CD4-positive, CD25-positive, alpha-beta regulatory T cell (primary cell): ENCODE measurements at places on chromosomes 2 and 18.

GRCh38 chr2:64905338-64906024, 83.7 kb upstream of the SLC1A4 start:
- no peak for DNase-seq

DNA sequence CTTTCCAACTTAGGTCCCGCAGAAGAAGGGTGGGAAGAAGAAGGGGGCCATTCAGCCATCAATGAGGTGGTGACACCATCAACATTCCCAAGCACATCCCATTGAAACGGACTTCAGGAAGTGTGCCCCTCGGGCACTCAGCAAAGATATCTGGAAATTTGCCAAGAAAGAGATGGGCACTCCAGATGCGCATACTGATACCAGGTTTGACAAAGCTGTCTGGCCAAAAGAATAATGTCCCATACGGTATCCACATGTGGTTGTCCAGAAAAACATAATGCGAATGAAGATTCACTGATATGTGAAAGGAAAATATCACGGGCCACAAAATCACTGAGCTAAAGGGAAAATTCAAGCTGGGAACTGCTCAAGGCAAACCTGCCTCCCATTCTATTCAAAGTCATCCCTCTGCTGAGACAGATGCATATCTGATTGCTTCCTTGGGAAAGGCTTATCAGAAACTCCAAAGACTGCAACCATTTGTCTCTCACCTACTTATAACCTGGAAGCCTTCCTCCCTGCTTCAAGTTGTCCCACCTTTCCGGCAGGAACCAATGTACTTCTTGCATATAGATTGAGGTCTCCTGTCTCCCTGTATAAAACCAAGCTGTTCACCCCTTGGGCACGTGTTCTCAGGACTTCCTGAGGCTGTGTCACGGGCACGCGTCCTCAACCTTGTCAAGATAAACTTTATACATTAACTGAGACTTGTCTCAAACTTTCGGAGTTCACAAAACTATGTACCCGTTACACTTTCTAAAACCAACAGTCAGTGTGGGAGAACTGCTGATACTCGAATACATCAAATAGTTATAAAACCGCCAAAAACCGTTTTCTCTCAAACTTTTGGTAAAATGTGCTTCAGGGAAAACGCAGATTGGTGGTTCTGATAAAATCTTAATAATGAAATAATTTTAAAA, 1.3 kb upstream of the PDK1 start:
- no peak for DNase-seq

- DNase-seq = no peak
Measured at GRCh38 chr2:189037518-189037917, 63.3 kb downstream of the COL3A1 start.

GRCh38 chr2:128502200-128502599, 183.5 kb upstream of the HS6ST1 start:
- no peak for DNase-seq

- no peak for DNase-seq
Measured at GRCh38 chr2:240394549-240394948, 40.9 kb upstream of the GPC1 start.

DNA sequence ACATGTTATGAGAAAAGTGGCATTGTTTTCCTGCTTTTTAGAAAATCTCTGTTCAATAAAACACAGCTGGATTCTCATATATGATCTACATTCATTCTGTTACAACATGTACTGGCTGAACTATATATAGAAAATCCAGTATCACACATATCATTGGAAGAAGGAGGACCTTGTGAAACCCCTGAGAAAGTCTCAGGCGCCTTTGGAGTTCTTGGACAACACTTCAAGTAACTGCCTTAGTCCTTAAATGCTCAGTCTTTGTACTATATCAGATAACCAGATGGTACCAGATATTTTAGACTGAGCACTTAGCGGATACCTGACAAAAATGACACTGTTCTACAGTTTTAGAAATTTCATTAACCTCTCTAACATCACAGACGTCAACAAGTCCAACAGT, 72.2 kb downstream of the ACVR1 start:
- no peak for DNase-seq

GRCh38 chr2:100208141-100208770, 65.9 kb upstream of the AFF3 start:
- DNase-seq = no peak

- DNase-seq = no peak
Measured at GRCh38 chr2:237156857-237157779, 71.4 kb downstream of the COPS8 start.

DNA sequence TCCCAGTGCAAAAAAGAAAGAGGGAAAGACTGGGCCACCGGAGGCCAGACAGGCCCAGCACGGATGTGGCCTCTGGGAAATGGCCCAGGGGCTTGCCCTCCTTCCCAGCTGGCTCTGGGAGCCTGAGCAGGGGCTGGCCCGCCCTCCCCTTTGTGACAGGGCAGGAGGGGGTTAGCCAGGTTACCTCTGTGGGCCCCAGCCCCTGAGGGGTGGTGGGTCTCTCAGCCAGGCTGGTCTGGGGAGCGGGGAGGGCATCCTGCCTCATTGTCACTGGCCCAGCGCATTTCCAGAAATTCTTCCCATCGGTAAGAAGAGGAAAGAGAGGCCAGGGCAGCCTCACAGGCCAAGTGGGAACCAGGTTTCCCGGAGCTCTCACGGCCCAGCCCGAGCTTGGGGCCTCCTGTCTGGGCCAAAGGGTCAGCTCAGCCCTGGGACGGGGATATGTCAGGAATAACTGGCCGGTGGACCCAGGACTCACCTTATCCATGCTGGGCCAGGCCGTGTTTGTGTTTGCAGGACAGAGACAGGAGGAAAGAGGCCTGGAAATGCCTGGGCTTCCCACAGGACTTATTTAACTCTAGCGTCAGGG, 182.2 kb downstream of the ZFP36L2 start:
- no peak for DNase-seq

DNA sequence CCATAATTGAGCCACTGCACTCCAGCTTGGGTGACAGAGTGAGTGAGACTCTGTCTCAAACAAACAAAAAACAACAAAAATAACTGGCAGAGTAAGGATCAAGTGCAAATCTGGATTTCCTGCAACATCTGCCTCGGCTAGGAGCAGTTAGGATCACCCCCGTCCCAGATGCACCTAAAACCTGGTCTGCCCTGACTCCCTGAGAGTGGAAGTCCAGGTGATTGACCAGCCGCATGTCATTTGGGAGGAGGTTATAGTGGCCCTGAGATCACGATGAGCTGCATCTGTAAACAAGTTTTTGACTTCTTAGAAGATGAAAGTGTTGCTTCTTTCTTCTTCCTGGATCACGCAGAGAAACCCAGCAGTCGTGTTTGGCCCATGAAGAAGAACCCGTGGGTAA, 5.0 kb upstream of the ESPNL start:
- no peak for DNase-seq

- no peak for DNase-seq
Measured at GRCh38 chr18:12121175-12122042, 27.8 kb downstream of the ANKRD62 start.

- DNase-seq = no peak
Measured at GRCh38 chr2:239024226-239024625, 176.3 kb downstream of the TWIST2 start.

GRCh38 chr2:119338272-119338671, 28.4 kb downstream of the C2orf76 start:
- DNase-seq = no peak

DNA sequence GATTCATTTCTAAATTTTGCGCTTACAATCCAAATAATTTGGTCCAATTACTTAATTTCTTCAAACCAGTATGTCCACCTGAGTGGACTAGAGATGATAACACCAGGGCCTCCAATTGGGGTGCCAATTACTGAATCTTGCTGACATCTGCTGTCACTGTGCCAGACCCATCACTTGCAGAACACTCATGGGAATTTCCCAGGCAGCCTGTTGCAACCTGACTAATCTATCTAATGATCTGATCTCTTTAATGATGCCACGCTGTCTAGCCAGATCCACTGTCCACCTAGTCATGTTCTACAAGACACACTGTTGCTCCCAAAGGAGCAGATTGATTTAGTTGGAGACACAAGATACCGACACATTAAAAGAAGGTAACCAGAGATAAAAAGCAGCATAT, 11.8 kb upstream of the LRP1B start:
- no peak for DNase-seq

GRCh38 chr2:22221006-22221405, 1097.2 kb downstream of the TDRD15 start:
- no peak for DNase-seq

GRCh38 chr2:220575963-220576362, 948.5 kb downstream of the SLC4A3 start:
- no peak for DNase-seq

GRCh38 chr2:112941753-112942653, 31.0 kb downstream of the IL37 start:
- DNase-seq = peak; percentile 39

GRCh38 chr2:64214281-64215115, 70.3 kb upstream of the PELI1 start:
- peak; percentile 80 for DNase-seq

DNA sequence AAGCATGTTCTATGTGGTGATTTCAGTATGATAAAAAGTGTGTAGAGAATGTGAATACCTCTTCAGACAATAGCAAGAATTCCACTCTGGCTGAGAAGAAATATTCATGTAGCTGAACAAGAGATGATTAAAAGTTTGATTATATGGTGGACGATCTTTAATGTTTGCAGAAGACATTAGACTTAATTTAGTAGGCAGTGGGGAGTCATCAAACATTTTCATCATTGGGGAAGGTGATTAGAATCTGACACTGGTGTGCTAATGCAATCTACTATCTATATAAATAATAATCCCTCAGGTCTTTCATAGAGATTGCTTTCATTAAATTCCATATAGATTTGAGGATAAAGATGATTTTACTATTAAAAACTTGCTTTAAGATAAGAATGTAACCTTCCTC, 761.0 kb downstream of the SOCS6 start:
- DNase-seq = no peak

DNA sequence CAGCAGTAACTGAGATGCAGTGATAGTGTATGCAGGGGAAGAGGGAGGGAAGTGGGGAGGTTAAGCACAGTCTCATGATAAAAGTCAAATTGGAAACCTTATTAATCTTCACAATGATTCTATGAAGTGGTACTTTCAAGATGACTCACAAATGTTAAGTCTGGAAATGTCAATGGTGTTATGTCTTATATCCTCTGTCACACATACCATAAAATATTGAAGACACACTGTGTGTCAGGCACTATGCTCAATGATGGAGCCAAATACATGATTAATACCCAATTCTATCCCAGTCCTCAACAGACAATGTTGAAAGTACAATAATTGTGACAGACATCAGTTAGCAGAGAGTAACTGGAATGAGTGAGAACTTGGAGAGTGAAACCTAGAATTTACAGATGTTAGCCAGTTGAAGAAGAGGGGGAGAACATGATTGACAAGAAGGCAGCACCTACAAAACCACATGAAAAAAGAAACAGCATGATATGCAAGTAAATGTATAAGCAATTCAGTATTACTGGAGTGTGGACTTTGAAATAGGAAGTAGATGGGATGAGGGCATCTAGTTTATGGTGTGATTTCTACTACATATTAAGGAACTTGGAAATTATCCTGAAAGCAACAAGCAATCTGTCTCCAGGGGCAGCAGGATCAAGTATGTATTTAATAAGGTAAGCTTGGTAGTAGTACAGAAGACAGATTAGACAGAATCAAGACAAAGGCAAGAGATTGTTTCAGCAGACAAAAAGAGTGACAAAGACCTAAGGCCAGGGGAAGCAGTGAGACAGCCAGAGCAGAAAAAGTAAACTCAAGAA, 107.6 kb downstream of the STRN start:
- no peak for DNase-seq

- no peak for DNase-seq
Measured at GRCh38 chr2:224072541-224073188, 33.6 kb upstream of the SERPINE2 start.

GRCh38 chr18:27017901-27018500, 152.5 kb upstream of the AQP4 start:
- no peak for DNase-seq

- DNase-seq = no peak
Measured at GRCh38 chr18:49048396-49049020, 97.7 kb upstream of the SMAD7 start.

DNA sequence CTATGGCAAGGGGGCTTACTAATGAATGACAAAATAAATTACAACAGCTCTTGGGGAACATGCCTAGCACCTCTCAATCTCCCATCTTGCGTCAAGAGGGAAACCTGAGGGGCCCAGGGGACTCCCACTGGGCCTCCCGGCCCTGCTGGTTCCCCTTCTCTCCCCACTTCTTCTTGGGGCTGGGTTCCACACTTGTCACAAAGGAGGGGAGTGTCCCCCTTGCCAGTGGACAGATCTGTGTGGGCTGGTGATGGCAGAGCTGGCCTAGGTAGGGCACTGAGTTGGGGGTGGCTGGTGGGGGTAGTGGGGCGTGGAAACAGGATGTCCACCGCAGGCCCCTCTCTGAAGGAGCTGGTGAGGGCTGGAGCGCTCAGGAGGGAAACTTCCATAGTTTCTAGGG, 184.0 kb upstream of the HAAO start:
- no peak for DNase-seq

GRCh38 chr2:189086250-189086649, 93.3 kb downstream of the COL5A2 start:
- no peak for DNase-seq

DNA sequence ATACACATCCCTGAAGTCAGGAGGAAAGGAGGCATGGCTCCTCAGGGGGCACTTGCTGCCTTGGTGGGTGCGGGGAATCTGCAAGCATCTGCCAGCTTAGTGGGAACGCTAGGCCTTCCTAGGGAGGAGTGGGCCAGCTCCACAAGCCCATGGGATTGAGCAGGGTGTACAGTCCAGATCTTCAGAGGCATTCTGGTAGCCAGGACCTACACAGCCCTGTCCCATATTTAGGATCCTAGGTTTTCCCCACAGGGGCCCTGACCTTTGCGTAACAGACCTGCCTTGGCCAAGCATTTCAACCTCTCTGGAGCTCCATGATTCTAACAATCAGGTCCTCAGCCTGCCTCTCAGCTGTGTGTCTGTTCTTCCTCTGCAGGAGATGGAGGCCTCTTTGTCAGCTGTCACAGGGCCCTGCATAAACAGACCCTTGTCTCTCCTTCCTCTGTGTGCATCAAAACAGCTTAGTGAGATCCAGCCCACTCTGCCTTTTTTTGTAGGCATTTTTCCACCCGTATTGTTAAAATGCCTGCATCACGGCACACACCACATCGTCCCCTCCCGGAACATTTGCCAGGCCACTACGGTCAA, 140.2 kb upstream of the NDUFV2 start:
- DNase-seq = no peak

GRCh38 chr2:226902041-226902966, 66.5 kb downstream of the RHBDD1 start:
- DNase-seq = no peak

DNA sequence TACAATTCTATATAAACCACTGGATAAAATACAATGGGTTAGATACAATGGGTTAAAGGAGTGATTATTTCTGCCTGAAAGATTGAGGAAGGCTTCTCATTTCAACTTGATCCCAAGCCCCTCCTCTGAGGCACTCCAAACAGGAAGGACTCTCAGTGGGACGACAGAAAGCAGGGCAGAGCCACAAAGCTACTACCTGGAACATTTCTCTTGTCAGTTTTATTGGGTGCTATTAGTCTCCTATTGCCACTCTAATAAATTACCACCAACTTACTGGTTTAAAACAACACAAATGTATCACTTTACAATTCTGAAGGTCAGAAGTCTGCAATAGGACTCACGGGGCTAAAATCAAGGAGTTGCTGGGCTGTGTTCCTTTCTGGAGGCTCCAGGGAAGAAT, 146.7 kb downstream of the MREG start:
- no peak for DNase-seq
